ENCODE measurements at places on chromosomes 12 and 14. TPM values are rescaled to one million over a fixed set of nuclear protein-coding genes. Genes with fewer than 3 reads are reported as not detected.
A peak's percentile ranks its signal among the peaks of the same experiment; 100 is the strongest.

OAS2 gene
- 6.5 TPM for total RNA-seq

DIO2 gene
- 5.0 TPM for total RNA-seq

LRTM2 gene
- total RNA-seq: not detected

CLEC2A gene
- total RNA-seq: not detected

C12orf42 gene
- not detected for total RNA-seq

GRCh38 chr12:79344855-79345847, 345.6 kb downstream of the PAWR start:
- DNase-seq: no peak

GRCh38 chr12:27573972-27574371, 50.0 kb downstream of the PPFIBP1 start:
- DNase-seq: no peak

DNA sequence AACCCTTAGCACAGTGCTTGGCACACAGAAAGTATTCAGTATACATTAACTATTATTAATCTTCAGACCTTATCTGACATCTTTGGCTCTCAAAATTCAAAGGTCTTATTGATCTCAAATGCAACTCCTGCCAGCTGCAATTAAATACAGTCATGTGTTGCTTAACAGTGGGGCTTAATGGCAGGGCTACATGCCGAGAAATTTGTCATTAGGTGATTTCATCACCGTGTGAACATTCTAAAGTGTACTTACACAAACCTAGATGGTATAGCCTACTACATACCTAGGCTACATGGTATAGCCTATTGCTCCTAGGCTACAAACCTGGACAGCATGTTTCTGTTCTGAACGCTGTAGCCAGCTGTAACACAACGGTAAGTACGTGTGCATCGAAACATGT, 156.3 kb upstream of the TMCC3 start:
- DNase-seq: no peak

GRCh38 chr14:54550514-54550913, 16.4 kb upstream of the SAMD4A start:
- no peak for DNase-seq

GRCh38 chr12:117441751-117442150, 80.3 kb upstream of the NOS1 start:
- peak; percentile 73 for DNase-seq

DNA sequence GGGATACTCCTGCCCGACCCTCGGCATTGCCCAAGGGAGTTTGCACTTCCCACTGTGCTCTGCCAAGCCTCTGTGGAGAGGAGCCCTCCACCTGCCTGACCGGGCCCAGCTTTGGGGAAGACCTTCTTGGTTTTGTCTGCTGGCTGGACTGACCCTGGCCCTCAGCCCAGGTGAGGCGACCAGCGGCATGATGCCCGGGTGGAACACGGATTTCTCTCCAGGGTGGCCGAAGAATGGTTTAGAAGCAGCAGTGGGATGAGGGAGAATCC, 15.6 kb downstream of the ZBTB42 start:
- DNase-seq: no peak

- no peak for DNase-seq
These were observed 152.4 kb upstream of the RFLNA start for GRCh38 chr12:124142395-124143035.

- no peak for DNase-seq
These were observed 104.6 kb downstream of the AACS start for GRCh38 chr12:125169870-125170269.

DNA sequence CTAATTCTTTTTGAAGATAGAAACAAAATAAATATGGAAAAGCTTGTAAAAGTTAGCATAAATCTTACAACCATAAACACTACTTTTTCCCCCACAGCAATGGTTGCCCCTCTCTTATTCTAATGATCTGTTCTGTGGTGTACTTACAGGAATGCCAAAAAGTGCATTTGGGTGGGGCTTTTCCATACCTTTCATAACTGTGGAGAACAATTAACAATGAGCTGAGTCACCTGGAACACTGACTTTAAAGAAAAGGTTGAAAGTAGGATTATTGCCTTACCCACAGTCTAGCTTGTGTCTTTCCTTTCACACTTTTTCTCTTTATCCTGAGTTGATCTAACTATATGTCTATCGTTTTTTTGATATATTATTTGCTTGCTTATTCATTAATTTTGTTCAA, 86.9 kb downstream of the TPH2 start:
- no peak for DNase-seq

- no peak for DNase-seq
These were observed 2.9 kb downstream of the ABHD12B start for GRCh38 chr14:50874757-50875156.

DNA sequence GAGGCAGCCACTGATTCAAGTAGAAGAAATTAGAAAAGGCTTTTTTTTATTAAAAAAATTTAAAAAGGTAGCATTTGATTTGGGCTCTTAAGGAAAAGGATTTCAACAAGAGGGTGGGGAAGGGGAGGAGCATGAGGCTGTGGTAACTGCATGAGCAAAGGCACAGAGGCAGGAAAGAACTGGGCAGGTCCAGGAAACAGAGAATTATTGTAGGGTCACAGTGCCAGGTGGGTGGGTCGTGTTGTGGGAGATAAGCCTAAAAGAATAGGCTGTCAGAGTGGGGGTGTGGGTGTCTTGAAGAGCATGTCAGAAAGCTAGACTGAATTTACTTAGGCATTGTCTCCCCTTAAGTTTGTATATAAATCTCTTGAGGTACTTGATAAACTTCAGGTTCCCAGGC, 7.8 kb downstream of the LIMA1 start:
- DNase-seq: peak; percentile 70

DNA sequence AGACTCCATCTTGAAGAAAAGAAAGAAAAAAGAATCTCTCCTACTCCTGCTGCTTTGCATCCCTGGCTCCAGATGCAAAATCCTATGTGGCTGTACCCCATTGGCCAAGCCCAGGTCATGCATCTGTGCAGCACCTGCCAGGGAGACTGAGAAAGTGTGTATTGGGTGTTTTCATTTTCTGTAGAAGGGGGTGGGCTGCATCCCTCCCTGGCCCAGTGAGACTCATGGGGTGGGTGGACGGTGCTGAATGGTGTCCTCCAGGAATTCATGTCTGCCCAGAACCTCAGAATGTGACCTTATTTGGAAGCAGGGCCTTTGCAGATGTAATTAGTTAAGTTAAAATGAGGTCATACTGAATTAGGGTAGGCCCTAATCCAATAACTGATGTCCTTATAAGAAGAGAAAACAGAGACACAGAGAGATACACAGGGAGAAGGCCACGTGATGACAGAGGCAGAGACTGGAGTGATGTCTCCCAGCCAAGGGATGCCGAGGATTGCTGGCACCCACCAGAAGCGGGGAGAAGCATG, 23.2 kb downstream of the MOAP1 start:
- no peak for DNase-seq

GRCh38 chr12:57127101-57127725, 1.1 kb upstream of the LRP1 start:
- peak; percentile 70 for DNase-seq

GRCh38 chr12:92859650-92860386, 69.3 kb downstream of the EEA1 start:
- no peak for DNase-seq
